ENCODE measurements at places on chromosomes 12 and 14.
A peak's percentile ranks its signal among the peaks of the same experiment; 100 is the strongest.

DNA sequence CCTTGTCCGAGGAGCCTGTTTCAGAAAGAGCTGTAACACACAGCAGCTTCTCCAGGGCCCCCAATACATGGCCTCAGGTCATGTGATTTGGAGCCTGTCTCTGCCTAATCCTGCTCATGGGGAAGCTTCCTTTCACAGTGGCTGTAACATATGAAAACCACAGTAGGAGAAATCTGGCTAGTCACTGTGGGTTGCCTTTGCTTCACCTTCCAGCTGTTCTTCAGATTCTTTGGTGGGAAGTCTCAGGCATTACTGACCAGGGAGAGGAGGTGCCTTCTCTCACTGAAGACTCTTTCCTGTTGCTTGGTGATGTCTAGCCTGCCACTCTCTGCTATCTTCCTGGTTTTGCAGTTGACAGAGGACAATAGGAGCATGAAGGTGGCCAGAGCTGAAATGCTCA is 350.6 kb downstream of the DPF3 start:
- DNase-seq, result no peak

GRCh38 chr12:115199831-115200230 is 515.9 kb upstream of the TBX3 start:
- DNase-seq, result no peak

DNA sequence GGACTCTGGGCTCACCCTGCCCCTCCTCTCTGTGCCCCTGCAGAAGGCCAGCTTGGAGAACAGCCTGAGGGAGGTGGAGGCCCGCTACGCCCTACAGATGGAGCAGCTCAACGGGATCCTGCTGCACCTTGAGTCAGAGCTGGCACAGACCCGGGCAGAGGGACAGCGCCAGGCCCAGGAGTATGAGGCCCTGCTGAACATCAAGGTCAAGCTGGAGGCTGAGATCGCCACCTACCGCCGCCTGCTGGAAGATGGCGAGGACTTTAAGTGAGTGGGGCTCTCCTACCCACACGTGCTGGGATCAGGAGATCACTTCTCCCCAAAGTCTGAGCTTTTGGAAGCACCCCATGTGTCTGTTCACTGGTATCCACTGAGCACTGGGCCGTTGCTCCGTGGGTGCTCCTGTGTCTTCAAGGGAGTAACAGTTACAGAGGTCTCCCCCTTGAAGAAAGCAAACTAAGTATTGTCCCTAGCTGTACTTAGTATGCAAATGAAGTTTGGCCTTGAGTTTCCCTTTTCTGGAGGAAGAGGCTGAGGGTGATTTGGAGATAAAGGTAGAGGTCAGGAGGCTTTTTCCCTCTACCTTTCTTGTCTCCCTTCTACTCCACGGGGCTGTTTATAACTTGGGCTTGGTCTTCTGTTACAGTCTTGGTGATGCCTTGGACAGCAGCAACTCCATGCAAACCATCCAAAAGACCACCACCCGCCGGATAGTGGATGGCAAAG is 3.3 kb downstream of the KRT18 start:
- no peak for DNase-seq

GRCh38 chr12:130280742-130281141 is 56.9 kb upstream of the PIWIL1 start:
- DNase-seq, result no peak

GRCh38 chr12:7608184-7608911 is 57.4 kb downstream of the APOBEC1 start:
- DNase-seq, result no peak

DNA sequence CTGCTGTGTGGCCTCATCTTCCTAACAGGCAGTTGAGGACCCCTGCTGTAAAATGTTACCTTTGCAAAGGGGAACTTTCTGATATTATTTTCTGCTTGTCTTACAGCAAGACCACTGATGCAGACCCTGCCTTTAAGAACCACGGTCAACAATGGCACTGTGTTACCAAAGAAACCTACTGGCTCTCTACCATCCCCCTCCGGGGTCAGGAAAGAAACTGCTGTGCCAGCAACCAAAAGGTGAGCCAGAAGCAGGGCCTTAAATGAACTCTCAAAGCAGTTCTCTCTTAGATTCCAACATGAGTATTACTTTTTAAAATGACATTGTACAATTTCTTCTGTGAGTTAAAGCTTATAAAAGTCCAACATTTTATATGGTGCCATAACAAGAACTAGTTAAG is 72.2 kb downstream of the EML1 start:
- DNase-seq, result no peak

DNA sequence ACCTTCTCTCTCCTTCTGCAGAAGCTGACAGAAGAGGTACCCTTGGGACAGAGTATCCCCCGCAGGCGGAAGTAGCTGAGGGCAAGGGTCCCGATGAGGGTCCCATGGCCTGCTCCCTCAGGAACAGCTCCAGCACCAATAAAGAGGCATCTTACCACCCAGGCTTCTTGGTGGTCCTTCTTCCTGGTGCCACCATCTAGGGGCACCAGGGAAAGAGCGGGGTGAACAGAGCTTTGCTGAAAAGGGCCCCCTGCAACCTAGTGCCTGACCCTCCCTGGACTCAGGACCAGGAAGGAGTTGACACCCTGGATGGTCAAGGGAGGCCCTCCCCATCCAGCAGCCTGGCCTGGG is 591 bp upstream of the IRF9 start:
- DNase-seq, result no peak

- peak; percentile 81 for DNase-seq
Observed at GRCh38 chr12:47767216-47767724, 5.8 kb upstream of the SLC48A1 start.

DNA sequence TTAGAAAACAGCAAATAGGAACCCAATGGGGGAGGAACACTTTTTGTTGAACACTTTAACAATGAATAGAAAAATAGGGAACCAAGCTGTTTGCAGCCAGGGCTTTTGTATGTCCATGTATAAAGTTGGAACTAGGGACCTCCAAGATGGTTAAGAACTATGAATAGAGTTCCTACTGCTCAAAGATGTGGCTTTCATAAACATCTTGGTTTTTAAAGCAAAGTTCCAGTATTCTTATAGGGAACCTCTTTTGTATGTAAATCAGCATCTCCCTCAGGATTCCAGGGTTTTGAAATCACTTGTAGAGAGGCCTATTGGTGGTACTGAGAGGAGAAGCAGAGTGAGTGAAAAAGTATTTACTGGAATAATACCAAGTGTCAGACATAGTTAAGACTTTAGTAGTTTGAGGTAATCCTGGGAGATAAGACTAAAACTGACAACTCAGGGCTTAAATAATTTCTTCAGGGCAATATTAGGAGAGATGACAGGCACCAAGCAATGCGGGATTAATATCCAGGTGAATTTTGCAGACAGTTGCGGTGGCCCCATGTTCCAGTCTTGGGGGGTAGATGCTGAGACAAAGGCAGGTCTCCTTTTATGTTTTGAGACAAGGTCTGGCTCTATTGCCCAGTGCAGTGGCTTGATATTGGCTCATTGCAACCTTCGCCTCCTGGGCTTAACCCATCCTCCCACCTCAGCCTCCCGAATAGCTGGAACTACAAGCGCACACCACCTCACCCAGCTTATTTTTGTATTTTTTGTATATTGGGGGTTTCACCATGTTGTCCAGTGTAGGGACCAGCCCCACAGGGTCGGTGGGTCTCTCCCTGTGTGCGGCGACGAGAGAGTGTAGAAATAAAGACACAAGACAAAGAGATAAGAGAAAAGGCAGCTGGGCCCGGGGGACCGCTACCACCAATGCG is 10.4 kb upstream of the EID3 start:
- DNase-seq, result no peak

- DNase-seq, result no peak
Observed at GRCh38 chr14:59900556-59900955, 19.4 kb upstream of the LRRC9 start.

GRCh38 chr12:28079539-28079938 is 107.0 kb upstream of the PTHLH start:
- DNase-seq, result no peak

GRCh38 chr12:92294676-92295440 is 149.2 kb upstream of the BTG1 start:
- DNase-seq, result no peak

DNA sequence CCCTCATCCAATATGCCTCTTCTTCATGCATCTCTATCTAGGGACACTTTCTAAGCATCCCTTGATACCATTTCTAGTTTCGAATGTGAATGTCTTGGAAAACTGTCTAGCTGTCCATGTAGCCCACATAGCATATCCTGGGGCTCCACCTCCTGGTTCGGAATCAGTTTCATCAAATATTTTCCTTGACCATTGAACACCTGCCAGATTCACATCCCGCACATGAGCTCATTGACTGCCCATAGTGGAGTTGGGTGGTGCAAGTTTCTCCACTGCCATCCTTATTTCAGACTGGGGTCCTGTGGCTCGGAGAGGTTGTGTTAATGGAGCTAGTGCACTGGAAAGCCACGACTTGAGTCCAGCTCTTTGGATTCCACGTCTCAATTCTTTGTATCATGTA is 58.6 kb upstream of the TMEM263 start:
- no peak for DNase-seq

- peak; percentile 8 for DNase-seq
Observed at GRCh38 chr12:20946732-20947131, 136.2 kb downstream of the SLCO1B3 start.

- DNase-seq, result no peak
Observed at GRCh38 chr14:36300337-36300736, 20.1 kb downstream of the MBIP start.

GRCh38 chr12:109393437-109394345 is 46.0 kb downstream of the MYO1H start:
- peak; percentile 48 for DNase-seq

DNA sequence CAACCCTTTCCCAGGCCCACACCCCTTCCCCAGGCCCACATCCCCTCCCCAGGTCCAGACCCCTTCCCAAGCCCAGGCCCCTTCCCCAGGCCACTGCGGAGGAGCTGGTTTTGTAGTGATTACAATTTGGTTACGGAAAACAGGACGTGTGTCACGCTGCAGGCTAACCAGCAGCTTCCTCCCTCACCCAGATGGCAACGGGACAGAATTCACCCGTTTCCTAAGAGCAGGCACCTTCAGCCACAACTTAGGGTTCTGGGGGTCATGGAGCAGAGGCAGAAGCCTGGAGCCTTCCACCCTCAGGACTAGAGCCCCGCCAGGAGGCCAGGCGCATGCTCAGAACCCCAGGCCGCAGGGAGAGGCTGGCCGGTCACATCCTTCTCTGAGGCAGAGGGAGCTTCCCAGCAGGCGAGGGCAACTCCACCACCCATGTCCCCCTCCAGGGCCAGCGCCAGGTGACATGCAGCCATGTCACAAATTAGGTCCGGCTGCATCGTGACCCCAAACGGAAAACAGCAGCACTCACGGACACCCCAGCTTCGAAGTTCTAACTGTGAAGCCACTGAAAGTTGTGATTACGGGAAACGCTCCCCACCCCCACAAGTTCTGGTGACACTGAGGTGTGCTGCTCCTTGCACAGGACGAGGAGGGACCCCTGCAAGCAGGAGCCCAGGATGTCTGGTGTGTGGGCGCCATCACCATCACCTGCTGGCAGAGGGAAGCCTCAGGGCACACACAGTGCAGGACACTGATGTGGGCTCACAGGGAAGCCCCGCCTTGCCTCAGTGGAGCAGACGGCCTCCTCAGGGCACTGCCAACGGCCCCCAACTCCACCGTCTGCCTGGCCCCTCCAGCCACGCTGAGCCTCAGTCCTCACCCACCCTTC is 7.7 kb downstream of the BRF1 start:
- peak; percentile 32 for DNase-seq

GRCh38 chr14:50397390-50398188 is 908 bp upstream of the CDKL1 start:
- DNase-seq, result no peak

DNA sequence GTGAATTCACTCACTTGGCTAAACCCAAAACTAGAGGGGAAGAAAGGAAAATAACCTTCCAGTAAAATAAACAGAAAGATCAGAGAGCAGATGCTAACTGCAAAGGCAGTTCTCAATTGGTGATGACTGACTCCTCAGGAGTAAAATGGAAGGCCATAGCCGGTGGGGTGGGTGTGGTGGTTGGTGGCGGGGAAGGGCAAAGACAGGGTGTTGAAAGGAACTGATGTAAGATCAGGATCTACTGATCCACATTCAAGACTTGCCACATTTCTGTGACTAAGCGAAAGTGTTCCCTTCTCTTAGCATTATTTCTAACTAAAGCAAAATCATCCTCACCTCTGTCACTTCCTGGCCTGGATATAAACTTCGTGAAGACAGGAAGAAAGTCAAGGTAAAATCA is 26.3 kb upstream of the TC2N start:
- DNase-seq, result peak; percentile 40

GRCh38 chr12:41287500-41288141 is 99.5 kb downstream of the PDZRN4 start:
- no peak for DNase-seq

DNA sequence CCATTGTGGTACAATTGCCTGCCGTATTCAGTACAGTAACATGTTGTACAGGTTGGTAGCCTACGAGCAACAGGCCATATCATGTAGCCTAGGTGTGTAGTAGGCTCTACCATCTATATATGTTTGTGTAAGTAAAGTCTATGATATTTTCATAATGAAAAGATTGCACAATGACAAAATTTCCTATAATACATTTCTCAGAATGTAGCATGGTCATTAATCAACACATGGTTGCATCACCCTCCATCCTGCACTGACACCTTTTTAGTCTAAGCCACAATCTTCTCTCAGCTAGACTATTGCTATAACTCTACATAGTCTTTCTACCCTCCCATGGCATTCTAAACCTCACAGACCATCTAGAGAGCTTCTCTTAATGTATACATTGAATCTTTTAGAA is 158.5 kb upstream of the HMGA2 start:
- no peak for DNase-seq

DNA sequence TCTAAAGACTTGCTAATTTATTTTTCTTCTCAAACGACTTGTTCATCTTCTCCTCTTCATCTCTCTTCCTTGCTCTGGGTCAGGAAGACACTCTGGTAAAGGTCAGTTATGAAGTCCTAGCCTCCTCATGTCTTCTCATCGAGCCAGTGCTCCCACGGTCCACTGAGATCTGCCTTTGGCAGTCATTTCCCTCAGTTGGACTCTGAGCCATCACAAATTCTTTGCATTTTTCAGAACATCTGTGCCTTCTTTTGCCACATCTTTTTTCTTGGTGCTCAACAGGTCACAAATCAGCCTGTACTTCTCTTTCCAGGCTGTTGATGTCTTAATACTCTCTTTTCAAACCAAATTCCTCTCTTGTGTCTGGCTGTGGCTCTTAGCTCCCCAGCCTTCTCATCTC is 49.7 kb downstream of the IGF1 start:
- DNase-seq, result no peak

DNA sequence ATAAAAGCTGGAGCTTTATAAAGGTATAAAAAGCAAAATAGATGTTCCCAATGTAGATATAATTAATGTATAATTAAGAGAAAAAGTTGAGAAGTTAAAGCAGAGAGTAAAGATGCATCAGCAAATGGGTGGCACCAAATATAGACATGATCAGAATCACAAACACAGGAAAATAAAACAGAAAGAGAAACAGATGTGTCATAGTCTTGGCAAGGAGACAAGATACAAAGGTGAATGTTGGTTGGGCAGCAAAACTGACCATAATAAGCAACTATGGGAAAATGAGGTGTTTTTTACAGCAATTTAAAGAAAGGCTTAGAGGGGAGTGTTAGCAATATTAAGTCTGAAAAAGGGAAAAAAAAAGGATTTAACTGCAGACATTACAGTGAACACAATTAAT is 135.4 kb upstream of the CLEC14A start:
- DNase-seq, result no peak

- DNase-seq, result no peak
Observed at GRCh38 chr14:60640859-60641741, 8.2 kb downstream of the SIX1 start.
